ENCODE measurements at places on chromosomes 5 and 9. TPM values are rescaled to one million over a fixed set of nuclear protein-coding genes. Genes with fewer than 3 reads are reported as not detected.

VCP gene
- total RNA-seq: 266 TPM

FOXD4L5 gene
- total RNA-seq: not detected

DNAI1 gene
- total RNA-seq: 0.65 TPM

TMEM215 gene
- total RNA-seq: 0.03 TPM

FABP6 gene
- 0.81 TPM for total RNA-seq

DDX4 gene
- total RNA-seq: not detected

GRXCR2 gene
- total RNA-seq: not detected

SLC36A2 gene
- total RNA-seq: not detected

WHRN gene
- total RNA-seq: 4.4 TPM

RBM27 gene
- 13.8 TPM for total RNA-seq

LTC4S gene
- 0.32 TPM for total RNA-seq

CDH9 gene
- not detected for total RNA-seq

ACTBL2 gene
- not detected for total RNA-seq

SLC25A48 gene
- not detected for total RNA-seq

PCDHGC3 gene
- total RNA-seq: 6.5 TPM

SHOC1 gene
- total RNA-seq: not detected

ECSCR gene
- not detected for total RNA-seq

BAAT gene
- total RNA-seq: 0.34 TPM

LAMC3 gene
- total RNA-seq: 2.1 TPM

C9orf50 gene
- not detected for total RNA-seq

ARHGAP26 gene
- 9.2 TPM for total RNA-seq

PRDM9 gene
- not detected for total RNA-seq

C5orf58 gene
- total RNA-seq: not detected

OTULINL gene
- 15.9 TPM for total RNA-seq

SLC25A2 gene
- total RNA-seq: not detected

ALDH7A1 gene
- 76.3 TPM for total RNA-seq

EIF4EBP3 gene
- total RNA-seq: 1.5 TPM

FGD3 gene
- total RNA-seq: 0.14 TPM

LYSMD3 gene
- 7.4 TPM for total RNA-seq

DMGDH gene
- 0.58 TPM for total RNA-seq

PCDHGA6 gene
- total RNA-seq: 0.13 TPM

PCDHGC4 gene
- not detected for total RNA-seq

ADCY2 gene
- not detected for total RNA-seq

All from A549 treated with GW870086 at 1 μM for 4 hours (cell line).